Breast epithelium (tissue), 4 donors: ENCODE measurements at places on chromosomes 12 and 14. TPM values are rescaled to one million over a fixed set of nuclear protein-coding genes. Genes with fewer than 3 reads are reported as not detected.

- H3K27me3 ChIP-seq, result no peaks in the 10 kb centered on the region
- H3K4me1 ChIP-seq, result no peaks in the 10 kb centered on the region
- no peak overlapping the region for H3K27ac ChIP-seq
- no peaks in the 10 kb centered on the region for H3K36me3 ChIP-seq
- H3K4me3 ChIP-seq, result no peak overlapping the region
Observed at GRCh38 chr14:64671591-64671990, 32.6 kb upstream of the PLEKHG3 start.

Gene LRTM2
- not detected for total RNA-seq

Gene PLEKHG7
- 0.15 TPM for total RNA-seq

- H3K27ac ChIP-seq, result no peak overlapping the region
- no peak for DNase-seq
- H3K4me3 ChIP-seq, result no peak overlapping the region
Observed at GRCh38 chr12:25681580-25681979, 128.5 kb upstream of the LMNTD1 start.

Gene MIA2
- 19.5 TPM for total RNA-seq

GRCh38 chr14:69938751-69939150 is 59.5 kb downstream of the SMOC1 start:
- no peak for DNase-seq
- H3K27me3 ChIP-seq, result no peaks in the 10 kb centered on the region
- no peak overlapping the region for H3K27ac ChIP-seq
- no peak overlapping the region for H3K4me3 ChIP-seq
- H3K36me3 ChIP-seq, result no peaks in the 10 kb centered on the region

Gene INSM2
- not detected for total RNA-seq

GRCh38 chr14:106062502-106063272 is 536.3 kb downstream of the TMEM121 start:
- no peaks in the 10 kb centered on the region for H3K4me1 ChIP-seq
- H3K36me3 ChIP-seq, result no peaks in the 10 kb centered on the region
- no peak overlapping the region for H3K27ac ChIP-seq
- H3K4me3 ChIP-seq, result no peak overlapping the region
- peaks cover 9% of the 10 kb centered on the region for H3K27me3 ChIP-seq

DNA sequence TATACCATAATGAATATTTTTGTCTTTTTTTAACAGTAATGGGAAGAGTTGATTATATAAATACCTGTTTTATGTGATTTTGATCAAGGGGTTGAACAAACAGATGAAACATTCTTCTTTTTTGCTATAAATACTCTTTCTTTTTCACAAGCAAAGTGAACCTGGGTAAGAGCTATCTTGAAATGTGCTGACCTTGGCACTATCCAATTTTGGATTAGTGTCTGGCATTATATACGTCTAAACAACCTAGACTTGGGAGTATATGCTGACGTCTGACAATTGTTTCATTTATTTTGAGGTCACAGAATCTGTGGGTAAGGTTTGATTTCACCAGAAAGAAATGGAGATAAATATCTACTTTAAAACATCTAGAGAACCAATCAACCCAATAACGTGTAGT is 716.0 kb upstream of the STXBP6 start:
- H3K4me1 ChIP-seq, result no peaks in the 10 kb centered on the region
- no peaks in the 10 kb centered on the region for H3K36me3 ChIP-seq
- DNase-seq, result no peak
- H3K27ac ChIP-seq, result no peak overlapping the region
- H3K27me3 ChIP-seq, result no peaks in the 10 kb centered on the region

DNA sequence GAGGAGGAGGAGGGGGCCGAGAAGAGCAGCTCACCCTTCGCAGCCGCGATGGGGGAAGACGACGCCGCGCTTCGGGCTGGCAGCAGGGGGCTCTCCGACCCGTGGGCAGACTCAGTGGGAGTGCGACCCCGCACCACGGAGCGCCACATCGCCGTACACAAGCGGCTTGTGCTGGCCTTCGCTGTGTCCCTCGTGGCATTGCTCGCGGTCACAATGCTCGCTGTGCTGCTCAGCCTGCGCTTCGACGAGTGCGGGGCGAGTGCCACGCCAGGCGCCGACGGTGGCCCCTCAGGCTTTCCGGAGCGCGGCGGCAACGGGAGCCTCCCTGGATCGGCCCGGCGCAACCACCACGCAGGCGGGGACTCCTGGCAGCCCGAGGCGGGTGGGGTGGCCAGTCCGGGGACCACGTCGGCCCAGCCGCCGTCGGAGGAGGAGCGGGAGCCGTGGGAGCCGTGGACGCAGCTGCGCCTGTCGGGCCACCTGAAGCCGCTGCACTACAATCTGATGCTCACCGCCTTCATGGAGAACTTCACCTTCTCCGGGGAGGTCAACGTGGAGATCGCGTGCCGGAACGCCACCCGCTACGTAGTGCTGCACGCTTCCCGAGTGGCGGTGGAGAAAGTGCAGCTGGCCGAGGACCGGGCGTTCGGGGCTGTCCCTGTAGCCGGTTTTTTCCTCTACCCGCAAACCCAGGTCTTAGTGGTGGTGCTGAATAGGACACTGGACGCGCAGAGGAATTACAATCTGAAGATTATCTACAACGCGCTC is 745 bp downstream of the TRHDE start:
- H3K4me1 ChIP-seq, result no peaks in the 10 kb centered on the region
- no peak overlapping the region for H3K27ac ChIP-seq
- no peaks in the 10 kb centered on the region for H3K36me3 ChIP-seq
- peaks cover 8% of the 10 kb centered on the region for H3K27me3 ChIP-seq
- no peak for DNase-seq

- H3K27me3 ChIP-seq, result peaks cover 95% of the 10 kb centered on the region
- no peaks in the 10 kb centered on the region for H3K36me3 ChIP-seq
- H3K4me1 ChIP-seq, result peaks cover 7% of the 10 kb centered on the region
- H3K4me3 ChIP-seq, result peak overlapping the region; percentile 32
Observed at GRCh38 chr12:116878567-116879508, 2.4 kb downstream of the HRK start.

DNA sequence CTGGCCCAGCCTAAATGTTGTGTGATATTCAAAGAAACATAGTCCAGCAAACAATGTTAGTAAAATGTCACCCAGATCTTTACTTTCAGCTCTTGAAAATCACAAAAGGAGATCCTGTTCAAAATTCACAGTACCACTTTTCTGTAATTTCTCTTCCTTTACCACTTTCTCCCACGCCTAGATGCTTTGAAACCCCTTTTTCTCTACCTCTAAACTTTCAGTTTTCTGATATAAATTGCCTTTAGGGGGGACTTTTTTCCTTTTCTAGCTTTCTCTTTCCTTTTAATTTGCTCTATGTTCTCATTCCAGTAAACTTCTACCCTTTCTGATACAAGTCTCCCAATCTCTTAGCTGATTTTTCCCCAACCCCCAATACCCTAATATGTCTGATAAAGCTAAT is 101.8 kb downstream of the LMO3 start:
- no peaks in the 10 kb centered on the region for H3K27me3 ChIP-seq
- no peaks in the 10 kb centered on the region for H3K36me3 ChIP-seq
- no peak overlapping the region for H3K4me3 ChIP-seq
- H3K27ac ChIP-seq, result no peak overlapping the region

Gene AKAP5
- total RNA-seq, result 1.2 TPM

GRCh38 chr14:55026441-55026792 is 482 bp downstream of the WDHD1 start:
- H3K36me3 ChIP-seq, result no peaks in the 10 kb centered on the region
- H3K27me3 ChIP-seq, result no peaks in the 10 kb centered on the region
- H3K27ac ChIP-seq, result peak overlapping the region; percentile 84
- no peak for DNase-seq
- peak overlapping the region; percentile 71 for H3K4me3 ChIP-seq

GRCh38 chr14:61025251-61026223 is 44.5 kb downstream of the SLC38A6 start:
- peak; percentile 63 for DNase-seq
- H3K36me3 ChIP-seq, result no peaks in the 10 kb centered on the region
- no peaks in the 10 kb centered on the region for H3K4me1 ChIP-seq
- no peak overlapping the region for H3K4me3 ChIP-seq

Gene AQP6
- 0.16 TPM for total RNA-seq

- no peak overlapping the region for H3K27ac ChIP-seq
- no peaks in the 10 kb centered on the region for H3K4me1 ChIP-seq
- no peaks in the 10 kb centered on the region for H3K36me3 ChIP-seq
- H3K27me3 ChIP-seq, result no peaks in the 10 kb centered on the region
Observed at GRCh38 chr12:50338920-50339645, 55.8 kb upstream of the LIMA1 start.

- no peak overlapping the region for H3K4me3 ChIP-seq
- DNase-seq, result no peak
- H3K27ac ChIP-seq, result no peak overlapping the region
- H3K36me3 ChIP-seq, result no peaks in the 10 kb centered on the region
- H3K4me1 ChIP-seq, result no peaks in the 10 kb centered on the region
Observed at GRCh38 chr14:78673845-78674244, 503.7 kb downstream of the NRXN3 start.

Gene ZCRB1
- 28.0 TPM for total RNA-seq

Gene FGD4
- 56.3 TPM for total RNA-seq

GRCh38 chr14:94343238-94344005 is 20.3 kb upstream of the SERPINA6 start:
- no peak for DNase-seq
- H3K27me3 ChIP-seq, result no peaks in the 10 kb centered on the region
- no peak overlapping the region for H3K27ac ChIP-seq
- no peaks in the 10 kb centered on the region for H3K4me1 ChIP-seq
- no peak overlapping the region for H3K4me3 ChIP-seq
- no peaks in the 10 kb centered on the region for H3K36me3 ChIP-seq

- H3K4me3 ChIP-seq, result peak overlapping the region; percentile 98
- H3K27ac ChIP-seq, result peak overlapping the region; percentile 99
- no peaks in the 10 kb centered on the region for H3K36me3 ChIP-seq
- H3K4me1 ChIP-seq, result no peaks in the 10 kb centered on the region
- DNase-seq, result no peak
Observed at GRCh38 chr14:50530358-50530757, 2.0 kb downstream of the MAP4K5 start.

Gene FBLN5
- total RNA-seq, result 83.2 TPM

- H3K4me1 ChIP-seq, result no peaks in the 10 kb centered on the region
- no peak for DNase-seq
- H3K36me3 ChIP-seq, result no peaks in the 10 kb centered on the region
- no peak overlapping the region for H3K4me3 ChIP-seq
- no peaks in the 10 kb centered on the region for H3K27me3 ChIP-seq
- peak overlapping the region; percentile 50 for H3K27ac ChIP-seq
Observed at GRCh38 chr12:39990122-39991101, 115.5 kb downstream of the SLC2A13 start.

Gene FBXO21
- 99.0 TPM for total RNA-seq

- no peak for DNase-seq
- no peaks in the 10 kb centered on the region for H3K4me1 ChIP-seq
- H3K27ac ChIP-seq, result no peak overlapping the region
- H3K27me3 ChIP-seq, result no peaks in the 10 kb centered on the region
- H3K36me3 ChIP-seq, result no peaks in the 10 kb centered on the region
Observed at GRCh38 chr14:85060121-85060520, 469.8 kb upstream of the FLRT2 start.

Gene STXBP6
- 5.3 TPM for total RNA-seq

Gene PRPH
- total RNA-seq, result 0.96 TPM

Gene CIDEB
- 14.4 TPM for total RNA-seq

Gene SMCO2
- total RNA-seq, result not detected

- no peak overlapping the region for H3K4me3 ChIP-seq
- DNase-seq, result no peak
- no peaks in the 10 kb centered on the region for H3K4me1 ChIP-seq
- no peaks in the 10 kb centered on the region for H3K36me3 ChIP-seq
- no peak overlapping the region for H3K27ac ChIP-seq
- H3K27me3 ChIP-seq, result no peaks in the 10 kb centered on the region
Observed at GRCh38 chr12:127340381-127340780, 926.6 kb upstream of the TMEM132C start.

- no peaks in the 10 kb centered on the region for H3K36me3 ChIP-seq
- no peak overlapping the region for H3K27ac ChIP-seq
- H3K4me1 ChIP-seq, result no peaks in the 10 kb centered on the region
- no peak overlapping the region for H3K4me3 ChIP-seq
- DNase-seq, result no peak
Observed at GRCh38 chr14:32432813-32433538, 103.9 kb downstream of the AKAP6 start.

DNA sequence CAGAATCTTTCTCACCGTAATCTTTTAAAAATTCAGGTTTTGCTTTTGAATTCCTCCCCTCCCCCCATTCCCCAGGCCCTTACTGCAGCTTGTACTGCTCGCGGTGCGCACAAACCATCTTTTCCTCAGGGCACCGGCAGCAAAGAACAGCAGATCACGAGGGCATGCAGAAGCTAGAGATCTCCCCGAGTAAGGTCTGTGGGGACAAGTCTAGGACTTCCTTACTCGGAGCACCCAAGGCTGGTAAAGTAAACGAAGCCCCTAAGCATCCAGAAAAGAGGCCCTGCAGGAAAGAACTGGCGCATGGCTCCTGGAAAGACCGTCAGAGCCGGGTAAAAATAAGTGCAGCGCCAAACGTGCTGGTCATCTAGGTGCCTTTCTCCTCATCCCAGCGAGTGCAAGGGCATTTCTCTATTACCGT is 727 bp downstream of the LDHB start:
- H3K27ac ChIP-seq, result peak overlapping the region; percentile 84
- H3K4me1 ChIP-seq, result no peaks in the 10 kb centered on the region
- no peaks in the 10 kb centered on the region for H3K27me3 ChIP-seq
- no peaks in the 10 kb centered on the region for H3K36me3 ChIP-seq
- peak overlapping the region; percentile 86 for H3K4me3 ChIP-seq

Gene ESPL1
- 0.33 TPM for total RNA-seq

GRCh38 chr12:131091976-131092691 is 138.4 kb downstream of the ADGRD1 start:
- H3K4me3 ChIP-seq, result no peak overlapping the region
- no peaks in the 10 kb centered on the region for H3K36me3 ChIP-seq
- H3K27ac ChIP-seq, result no peak overlapping the region
- DNase-seq, result no peak

Gene WNT1
- not detected for total RNA-seq

DNA sequence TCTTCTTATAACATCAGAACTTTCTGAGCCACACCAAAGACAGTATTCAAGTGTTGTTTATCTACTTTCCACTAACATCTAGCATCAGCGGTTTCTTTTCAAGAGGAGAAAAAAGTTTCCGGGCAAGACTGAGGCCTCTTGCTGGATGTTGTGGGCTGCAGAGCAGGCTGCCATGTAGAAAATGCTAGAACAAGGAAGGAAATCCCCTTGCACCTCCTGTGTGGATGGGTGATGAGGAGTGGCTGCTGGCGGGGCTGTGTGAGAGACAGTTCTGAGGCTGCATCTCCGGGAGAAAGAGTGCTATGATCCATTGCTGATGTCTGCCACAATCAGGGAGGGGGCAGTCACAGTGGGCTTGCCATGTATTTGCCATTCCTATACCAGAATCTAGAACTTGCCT is 37.8 kb upstream of the PPP1CC start:
- H3K27ac ChIP-seq, result no peak overlapping the region
- H3K27me3 ChIP-seq, result no peaks in the 10 kb centered on the region
- DNase-seq, result no peak

- no peaks in the 10 kb centered on the region for H3K36me3 ChIP-seq
- H3K27me3 ChIP-seq, result no peaks in the 10 kb centered on the region
- no peak overlapping the region for H3K4me3 ChIP-seq
- H3K4me1 ChIP-seq, result no peaks in the 10 kb centered on the region
- DNase-seq, result no peak
Observed at GRCh38 chr12:89932954-89933353, 224.3 kb upstream of the ATP2B1 start.

Gene ERP27
- 7.8 TPM for total RNA-seq

- no peak overlapping the region for H3K4me3 ChIP-seq
- no peak for DNase-seq
- no peak overlapping the region for H3K27ac ChIP-seq
- no peaks in the 10 kb centered on the region for H3K4me1 ChIP-seq
- H3K36me3 ChIP-seq, result no peaks in the 10 kb centered on the region
- no peaks in the 10 kb centered on the region for H3K27me3 ChIP-seq
Observed at GRCh38 chr12:41532072-41532471, 344.0 kb downstream of the PDZRN4 start.
